ENCODE measurements at places on chromosomes 1 and 21.

GRCh38 chr1:28322194-28322593 lies 6.6 kb upstream of the MED18 start:
- no peak for DNase-seq

DNA sequence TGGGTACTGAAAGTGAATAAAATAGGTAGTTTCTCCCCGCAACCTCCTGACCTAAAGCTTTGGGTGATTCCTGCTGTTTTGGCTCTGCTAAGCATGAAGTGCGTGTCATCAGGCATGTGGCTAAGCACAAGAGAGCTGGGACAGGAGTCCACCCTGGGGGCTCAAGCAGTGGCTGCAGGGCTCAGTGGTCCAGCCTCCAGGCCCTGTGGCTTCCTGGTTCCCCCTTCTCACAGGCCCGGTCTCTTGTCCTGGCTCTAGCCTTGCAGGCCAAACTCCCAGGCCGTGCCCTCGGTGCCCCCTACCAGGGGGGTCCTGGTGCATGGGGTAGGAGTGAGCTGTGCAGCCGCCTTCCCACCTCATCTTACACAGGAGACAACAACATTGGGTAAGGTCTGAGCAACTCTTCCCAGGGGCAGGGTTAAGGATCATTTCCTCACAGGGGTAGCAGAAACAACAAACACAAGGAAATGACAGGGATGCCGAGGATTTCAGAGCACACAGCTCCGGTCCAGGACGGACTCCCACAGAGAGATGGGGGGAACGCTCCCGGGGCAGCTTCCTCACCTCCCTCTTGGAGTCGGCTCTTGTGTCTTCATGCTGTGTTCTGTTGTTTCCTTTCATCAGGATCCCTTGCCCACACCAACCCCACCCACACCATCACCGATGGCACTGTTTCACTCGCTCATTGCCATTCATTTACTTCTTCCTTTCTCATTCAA lies 19.8 kb upstream of the SLC2A1 start:
- no peak for DNase-seq

DNA sequence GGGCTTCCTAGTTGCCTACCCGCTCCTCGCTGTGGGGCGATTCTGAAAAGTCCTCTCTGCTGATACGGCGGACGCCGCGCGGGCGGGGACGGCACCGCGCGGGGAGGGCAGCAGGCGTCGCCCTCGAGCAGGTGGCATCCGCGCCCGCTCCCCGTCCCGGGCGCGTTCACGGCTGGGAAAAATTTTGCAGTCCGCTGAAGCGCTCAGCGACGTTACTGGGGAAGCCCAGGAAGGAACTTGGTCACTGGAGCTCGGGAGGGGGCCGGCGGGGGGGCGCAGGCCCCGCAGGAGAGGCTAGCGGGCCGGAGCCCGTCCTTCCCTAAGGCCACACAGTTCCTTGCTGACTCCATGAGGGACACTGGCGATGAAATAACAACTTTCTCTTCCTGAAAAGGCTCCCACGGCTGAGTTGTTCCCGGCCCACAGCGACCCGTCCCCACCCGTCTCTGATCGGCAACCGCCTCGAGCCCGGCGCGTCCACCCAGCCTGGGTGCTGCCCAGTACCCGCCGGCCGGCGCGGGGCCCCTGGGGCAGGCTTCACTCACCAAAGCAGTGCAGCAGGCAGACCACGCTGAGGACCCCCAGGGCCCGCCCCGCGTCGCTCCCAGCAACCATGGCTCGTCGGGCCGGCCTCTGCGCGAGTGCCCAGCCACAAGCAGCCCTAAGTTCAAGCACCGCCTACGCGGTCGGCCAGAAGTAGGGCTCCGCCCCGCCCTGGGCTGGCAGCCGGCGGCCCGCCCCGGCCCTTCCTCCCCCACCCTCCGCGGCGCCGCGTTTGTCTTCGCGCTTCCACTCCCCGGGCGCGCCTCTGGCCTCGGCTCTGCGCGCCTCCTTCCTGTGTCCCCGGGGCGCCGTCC lies at the start of gene CD58:
Gene CD58, minus strand, starts transcription at position 669 of the 857 bp plus-strand sequence. Its CDS starts 54 bp downstream, at position 615.
- peak; percentile 94 for DNase-seq

DNA sequence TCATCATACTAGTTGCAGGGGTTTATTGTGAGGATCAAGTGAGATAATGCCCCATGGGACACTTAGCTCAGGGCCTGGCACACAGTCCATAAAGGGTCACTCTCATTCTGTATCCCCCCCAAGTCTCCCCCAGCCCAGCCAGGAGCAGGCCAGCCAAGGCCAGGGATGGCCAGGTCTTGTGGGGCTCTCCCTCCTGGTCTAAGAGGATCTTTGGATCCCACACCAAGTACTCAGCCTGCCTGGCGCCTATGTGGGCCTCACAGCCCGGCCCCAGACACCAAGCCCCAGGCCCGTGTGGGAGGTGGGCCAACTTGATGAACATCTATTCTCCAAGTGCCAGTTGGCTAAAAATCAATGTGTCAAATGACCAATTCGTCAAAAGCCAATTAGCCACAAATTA lies 117.8 kb downstream of the GLIS1 start:
- no peak for DNase-seq

DNA sequence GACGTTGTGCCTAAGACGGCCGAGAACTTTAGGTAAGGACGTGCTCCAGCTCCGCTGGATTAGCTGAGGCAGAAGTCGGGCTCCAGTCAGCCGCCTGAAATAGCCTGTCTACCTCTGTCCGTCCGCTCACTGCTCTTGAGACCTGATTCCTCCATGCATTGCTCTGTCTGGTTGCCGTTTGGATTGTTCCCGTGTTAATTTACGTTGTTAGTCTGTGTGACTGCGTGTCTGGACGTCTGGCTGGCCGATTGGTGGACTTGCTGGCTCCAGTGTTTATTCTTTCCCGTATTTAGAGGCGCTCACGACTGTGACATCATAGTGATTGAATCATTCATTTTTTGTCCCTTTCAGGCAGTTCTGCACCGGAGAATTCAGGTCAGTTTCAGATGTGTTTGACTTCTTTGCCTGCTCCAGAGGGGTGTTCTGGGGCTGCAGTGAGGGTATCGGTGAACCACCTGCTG lies 684 bp downstream of the PPIH start:
- no peak for DNase-seq

GRCh38 chr1:229272164-229273158 lies 1.6 kb downstream of the RAB4A start:
- DNase-seq: no peak

DNA sequence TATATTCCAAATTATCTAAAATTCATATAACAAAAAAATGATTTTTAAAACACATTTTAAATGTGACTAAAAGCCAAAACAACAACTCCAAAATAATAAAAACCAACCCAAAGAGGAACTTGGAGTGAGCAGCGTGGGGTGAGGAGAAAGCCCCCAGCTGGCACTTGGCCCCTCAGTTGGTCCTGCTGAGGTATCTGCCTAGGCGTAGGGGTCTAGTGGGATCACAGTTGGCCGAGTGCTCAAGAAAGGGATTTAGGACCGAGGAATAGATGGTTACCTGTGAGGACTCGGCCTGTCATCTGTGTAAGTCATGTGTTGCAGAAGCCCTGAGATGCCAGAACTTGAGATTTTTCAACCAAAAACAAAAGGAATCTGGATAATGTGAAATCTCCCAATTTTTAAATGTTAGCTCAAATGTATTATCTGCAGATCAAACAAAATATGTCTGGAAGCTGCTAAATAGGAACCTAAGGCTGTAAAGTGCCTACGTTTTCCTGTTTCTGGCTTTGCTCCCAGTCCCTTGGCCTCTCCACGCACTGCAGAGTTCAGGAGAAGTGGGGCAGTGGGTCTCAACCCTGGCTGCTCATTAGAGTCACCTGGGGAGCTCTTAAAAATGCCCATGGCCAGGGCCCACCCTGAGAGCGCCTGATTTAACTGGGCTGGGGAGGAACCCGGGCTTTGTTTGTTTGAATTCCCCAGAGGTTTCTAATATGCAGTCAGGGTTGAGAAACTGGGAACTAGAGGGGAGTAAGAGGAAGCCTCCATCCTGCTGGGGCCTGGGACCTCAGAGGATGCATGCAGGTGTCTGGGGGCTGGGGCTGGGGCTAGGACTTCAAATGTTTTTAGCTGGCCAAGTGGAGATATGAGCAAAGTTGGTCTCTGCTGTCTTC lies 38.5 kb upstream of the LDLRAP1 start:
- no peak for DNase-seq

GRCh38 chr1:108646648-108647269 lies 14.1 kb downstream of the HENMT1 start:
- peak; percentile 94 for DNase-seq

DNA sequence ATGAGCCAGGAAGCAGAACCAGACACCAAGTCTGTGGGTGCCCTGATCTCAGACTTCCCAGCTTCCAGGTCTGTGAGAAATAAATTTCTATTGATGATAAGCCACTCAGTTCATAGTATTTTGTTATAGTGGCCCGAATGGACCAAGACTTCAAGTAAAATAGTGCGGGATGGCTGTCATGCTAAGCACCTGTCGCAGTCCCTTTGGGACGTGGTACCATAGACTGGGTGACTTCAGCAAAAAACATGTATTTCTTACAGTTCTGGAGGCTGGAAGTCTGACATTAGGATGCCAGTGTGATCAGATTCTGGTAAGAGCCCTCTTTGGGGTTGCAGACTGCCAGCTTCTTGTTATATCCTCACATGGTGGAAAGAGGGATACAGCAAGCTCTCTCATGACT lies 2.6 kb upstream of the C1orf198 start:
- DNase-seq: no peak

GRCh38 chr21:23804866-23805265 lies 1802.4 kb downstream of the MRPL39 start:
- DNase-seq: no peak

GRCh38 chr21:16243396-16243795 lies 513.6 kb downstream of the USP25 start:
- DNase-seq: no peak

DNA sequence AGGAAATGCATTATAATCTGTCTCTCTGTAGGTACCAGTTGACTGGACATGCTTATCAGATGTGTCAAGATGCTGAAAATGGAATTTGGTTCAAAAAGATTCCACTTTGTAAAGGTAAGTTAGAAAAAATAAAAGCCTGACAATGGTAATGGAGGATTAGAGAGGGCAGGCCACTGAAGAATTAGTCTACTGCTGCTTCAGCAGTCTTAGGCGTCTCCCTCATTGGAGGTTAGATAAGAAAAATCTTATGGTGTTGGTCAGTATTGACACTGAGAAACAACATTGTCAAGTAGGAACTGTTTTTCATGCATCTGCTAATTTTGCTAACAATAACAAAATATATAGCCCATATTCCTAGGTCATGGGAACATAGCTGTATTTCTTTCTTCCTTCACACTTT lies 20.1 kb downstream of the CR2 start:
- no peak for DNase-seq

- DNase-seq: no peak
Observed at GRCh38 chr1:231871471-231871870, 244.9 kb downstream of the DISC1 start.

DNA sequence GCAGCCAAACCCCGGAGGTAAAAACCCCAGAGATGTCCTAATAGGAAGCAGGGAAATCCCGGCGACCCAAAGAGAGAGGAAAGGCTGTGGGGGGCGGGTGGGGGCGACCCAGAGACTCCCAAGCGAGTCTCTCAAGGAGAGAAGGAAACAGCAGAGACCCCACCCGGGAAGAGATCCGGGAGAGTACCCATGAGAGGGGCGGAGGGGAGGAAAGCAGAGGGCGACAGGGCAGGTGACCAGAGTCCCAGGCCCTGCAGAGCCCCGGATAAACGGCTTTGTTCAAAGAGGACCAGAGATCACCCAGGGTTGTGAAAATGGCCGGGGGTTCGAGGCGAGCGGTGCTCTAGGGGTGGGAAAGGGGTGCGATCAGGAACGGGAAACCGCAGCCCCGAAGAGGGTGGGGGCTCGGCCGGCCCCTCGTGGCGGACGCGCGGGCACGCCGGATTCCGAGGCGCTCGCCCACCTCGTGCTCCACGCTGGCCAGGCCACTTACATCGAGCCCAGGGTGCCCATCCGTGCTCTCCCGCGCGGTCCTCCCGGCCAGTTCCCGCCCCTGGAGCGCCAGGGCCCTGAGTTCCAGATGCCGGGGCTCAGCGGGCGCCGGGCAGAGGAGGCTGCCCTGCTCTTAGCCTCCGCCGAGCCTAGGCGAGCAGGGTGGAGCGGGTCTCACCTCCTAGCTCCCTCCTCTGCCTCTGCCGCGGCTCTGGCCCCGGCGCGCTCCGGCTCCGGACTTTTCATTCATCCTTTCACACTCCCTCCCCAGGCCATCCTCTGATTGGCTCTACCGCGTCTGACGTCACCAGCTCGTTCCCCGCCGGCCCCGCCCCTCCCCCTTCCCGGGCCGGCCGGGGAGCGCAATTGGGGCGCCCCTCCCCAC lies 52.3 kb downstream of the RHBG start:
- peak; percentile 83 for DNase-seq

GRCh38 chr1:201475130-201475529 lies 6.1 kb upstream of the PHLDA3 start:
- DNase-seq: no peak

- DNase-seq: no peak
Observed at GRCh38 chr1:110216844-110217444, 6.8 kb downstream of the KCNC4 start.

DNA sequence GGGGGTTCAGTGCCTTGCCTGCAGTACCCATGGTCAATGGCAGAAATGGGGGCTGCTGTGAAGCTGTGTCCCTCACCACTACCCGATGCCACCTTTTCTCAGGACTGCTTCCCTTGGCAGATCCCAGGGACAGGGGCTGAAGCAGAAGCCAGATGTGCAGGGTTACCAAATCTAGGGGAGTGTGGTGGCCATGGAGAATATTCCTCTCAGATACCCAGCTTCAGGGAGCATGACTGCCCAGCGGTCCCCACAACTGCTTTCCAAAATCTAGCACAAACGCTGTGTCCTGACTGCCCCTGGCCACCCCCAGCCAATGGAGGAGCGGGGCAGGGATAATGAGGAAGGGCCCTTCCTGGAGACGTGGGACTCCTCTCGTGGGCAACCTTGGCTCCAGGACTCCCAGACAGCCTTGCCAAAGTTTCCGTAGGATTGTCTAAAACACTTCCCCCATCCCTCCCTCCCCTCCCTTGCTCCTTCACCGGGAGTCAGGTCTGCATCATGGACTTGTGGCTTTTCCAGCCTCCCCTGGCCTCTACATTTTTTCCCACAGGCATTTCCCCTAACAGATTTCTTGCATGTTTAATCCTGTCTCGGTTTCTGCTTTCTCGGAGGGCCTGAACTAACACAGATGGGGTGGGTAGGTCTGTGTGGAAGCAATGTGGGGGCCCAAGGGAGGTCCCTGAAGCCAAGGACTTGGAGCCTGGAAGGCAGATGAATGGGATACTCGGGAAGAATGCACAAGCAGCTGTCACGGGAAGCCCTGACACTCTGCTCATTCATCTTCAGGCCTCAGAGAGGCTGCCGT lies 80.5 kb downstream of the OMA1 start:
- no peak for DNase-seq

- DNase-seq: peak; percentile 64
Observed at GRCh38 chr1:246689409-246690008, 34.7 kb upstream of the SCCPDH start.

DNA sequence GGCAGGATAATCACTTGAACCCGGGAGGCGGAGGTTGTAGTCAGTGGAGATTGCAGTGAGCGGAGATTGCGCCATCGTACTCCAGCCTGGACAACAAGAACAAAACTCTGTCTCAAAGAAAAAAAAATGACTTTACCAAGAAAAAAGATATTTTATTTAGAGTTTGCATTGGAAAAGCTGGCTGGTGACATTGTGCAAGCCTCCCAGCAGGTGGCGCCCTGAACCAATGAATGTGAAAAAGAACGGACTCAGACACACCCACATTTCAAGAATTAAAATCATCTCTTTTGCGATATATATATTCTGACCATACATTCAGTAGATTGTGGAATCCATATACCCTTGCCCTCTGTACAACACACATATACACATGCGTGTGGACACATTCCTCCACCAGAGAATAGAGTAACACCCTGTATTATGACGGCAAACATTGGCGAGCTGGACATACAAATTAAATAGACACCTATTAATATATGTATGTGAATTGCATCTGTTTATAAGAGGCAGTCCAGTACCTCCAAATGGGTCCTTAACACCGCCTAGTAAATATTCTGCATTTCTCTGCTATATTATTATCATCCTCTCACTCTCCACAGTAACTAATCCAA lies 39.0 kb upstream of the CADM3 start:
- no peak for DNase-seq
